Gastroesophageal sphincter (tissue), 4 donors: ENCODE measurements at places on chromosomes 2 and 18. TPM values are rescaled to one million over a fixed set of nuclear protein-coding genes. Genes with fewer than 3 reads are reported as not detected.

ITGAV gene
- 118 TPM for total RNA-seq

SCTR gene
- total RNA-seq: not detected

- no peak for ATAC-seq
Measured at GRCh38 chr2:128324008-128324896, 5.6 kb upstream of the HS6ST1 start.

- ATAC-seq: no peak
Measured at GRCh38 chr2:112465382-112465781, 16.6 kb upstream of the TTL start.

- ATAC-seq: peak; percentile 48
Measured at GRCh38 chr2:237304763-237305514, 109.0 kb downstream of the COL6A3 start.

- ATAC-seq: no peak
Measured at GRCh38 chr18:10101729-10102128, 187.9 kb downstream of the VAPA start.
